ENCODE measurements at places on chromosomes 16 and 17. TPM values are rescaled to one million over a fixed set of nuclear protein-coding genes. Genes with fewer than 3 reads are reported as not detected.

The CORO6 gene
- total RNA-seq = 4.1 TPM

The TNK1 gene
- total RNA-seq = 16.2 TPM

The EPOP gene
- 6.4 TPM for total RNA-seq

The AGRP gene
- total RNA-seq = not detected

The HSPB9 gene
- 0.19 TPM for total RNA-seq

The SPHK1 gene
- 3.9 TPM for total RNA-seq

The GOSR2 gene
- total RNA-seq = 89.9 TPM

The MT1G gene
- total RNA-seq = not detected

GRCh38 chr16:80663078-80663477 lies 122.3 kb downstream of the DYNLRB2 start:
- no peak overlapping the region for H3K4me3 ChIP-seq
- H3K27ac ChIP-seq = no peak overlapping the region
- no peaks in the 10 kb centered on the region for H3K27me3 ChIP-seq
- no peaks in the 10 kb centered on the region for H3K4me1 ChIP-seq
- no peak for DNase-seq
- H3K36me3 ChIP-seq = no peaks in the 10 kb centered on the region

GRCh38 chr17:691423-691822 lies 23.2 kb downstream of the VPS53 start:
- peaks cover 98% of the 10 kb centered on the region for H3K36me3 ChIP-seq
- no peak for DNase-seq
- no peak overlapping the region for H3K27ac ChIP-seq
- peaks cover 17% of the 10 kb centered on the region for H3K4me1 ChIP-seq
- H3K27me3 ChIP-seq = no peaks in the 10 kb centered on the region

- DNase-seq = peak; percentile 65
- no peak overlapping the region for H3K27ac ChIP-seq
- peaks cover 88% of the 10 kb centered on the region for H3K4me1 ChIP-seq
- H3K36me3 ChIP-seq = peaks cover 39% of the 10 kb centered on the region
- H3K4me3 ChIP-seq = no peak overlapping the region
These were observed 2.8 kb downstream of the CSNK1D start for GRCh38 chr17:82270651-82271050.

- H3K4me3 ChIP-seq = peak overlapping the region; percentile 97
- H3K36me3 ChIP-seq = peaks cover 7% of the 10 kb centered on the region
- H3K4me1 ChIP-seq = peaks cover 77% of the 10 kb centered on the region
- peak overlapping the region; percentile 97 for H3K27ac ChIP-seq
- DNase-seq = peak; percentile 95
These were observed 898 bp downstream of the TERF2IP start for GRCh38 chr16:75648265-75649076.

DNA sequence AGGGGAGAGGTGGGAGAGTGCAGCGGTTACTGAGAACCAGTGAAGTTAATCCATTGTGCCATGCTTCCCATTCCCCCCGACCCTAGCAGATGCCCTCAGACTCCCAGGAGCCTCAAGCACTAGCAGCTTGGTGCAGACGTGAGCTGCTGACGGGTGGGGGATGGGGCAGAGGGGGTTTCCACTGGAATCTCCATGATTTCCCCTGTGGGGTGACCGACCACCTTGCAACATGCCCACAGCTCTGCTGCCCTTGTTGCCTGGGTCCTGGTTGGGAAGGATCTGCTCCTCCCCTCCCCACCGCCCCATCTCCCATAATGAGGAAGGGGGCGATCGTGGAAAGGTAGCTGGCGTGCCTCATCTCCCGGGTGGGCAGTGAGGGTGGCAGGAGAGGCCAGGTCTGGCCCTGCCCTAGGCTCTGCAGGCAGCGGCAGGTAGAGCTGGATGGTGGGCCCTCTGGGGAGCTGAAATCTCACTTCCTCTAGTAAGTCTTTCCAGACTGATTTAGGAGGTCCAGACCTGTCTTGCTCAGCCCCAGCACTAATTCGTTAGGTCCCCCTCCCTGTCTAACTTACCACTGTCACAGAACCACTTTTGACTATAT lies 9.6 kb downstream of the FLOT2 start:
- DNase-seq = no peak
- H3K4me3 ChIP-seq = no peak overlapping the region
- H3K4me1 ChIP-seq = peaks cover 87% of the 10 kb centered on the region
- no peaks in the 10 kb centered on the region for H3K27me3 ChIP-seq
- no peak overlapping the region for H3K27ac ChIP-seq
- peaks cover 45% of the 10 kb centered on the region for H3K36me3 ChIP-seq

GRCh38 chr17:42002792-42003301 lies 14.4 kb downstream of the DNAJC7 start:
- H3K4me3 ChIP-seq = no peak overlapping the region
- H3K27me3 ChIP-seq = no peaks in the 10 kb centered on the region
- DNase-seq = no peak

- no peaks in the 10 kb centered on the region for H3K27me3 ChIP-seq
- DNase-seq = no peak
- peak overlapping the region; percentile 66 for H3K4me3 ChIP-seq
- peaks cover 30% of the 10 kb centered on the region for H3K4me1 ChIP-seq
- no peak overlapping the region for H3K27ac ChIP-seq
These were observed 2.1 kb downstream of the RPL23 start for GRCh38 chr17:38851434-38851833.

GRCh38 chr16:1906846-1907165 lies 11.4 kb downstream of the HS3ST6 start:
- H3K27me3 ChIP-seq = peaks cover 26% of the 10 kb centered on the region
- H3K27ac ChIP-seq = no peak overlapping the region
- H3K36me3 ChIP-seq = no peaks in the 10 kb centered on the region
- DNase-seq = no peak
- H3K4me3 ChIP-seq = no peak overlapping the region
- H3K4me1 ChIP-seq = no peaks in the 10 kb centered on the region

DNA sequence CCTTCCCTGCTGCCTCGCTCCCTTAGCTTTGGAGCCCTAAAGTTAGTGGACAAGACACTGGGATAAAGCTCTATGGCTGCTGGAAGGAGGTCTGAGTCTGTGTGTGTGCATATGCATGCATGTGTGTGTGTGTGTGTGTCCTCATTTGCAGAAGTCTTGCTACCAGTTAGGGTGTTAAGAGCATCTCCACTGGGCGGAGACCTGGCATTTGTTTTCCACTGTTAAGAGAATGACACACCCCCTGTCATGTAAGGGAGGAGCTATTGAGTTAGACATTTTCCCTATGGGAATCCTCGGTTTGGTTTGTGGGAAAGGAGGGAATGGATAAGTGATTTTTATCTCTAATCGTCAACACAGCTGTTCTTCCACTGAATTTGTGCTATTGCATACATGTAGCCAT lies 24.8 kb upstream of the ARHGAP23 start:
- no peak overlapping the region for H3K4me3 ChIP-seq
- H3K27me3 ChIP-seq = no peaks in the 10 kb centered on the region
- no peak for DNase-seq
- no peaks in the 10 kb centered on the region for H3K4me1 ChIP-seq
- H3K27ac ChIP-seq = no peak overlapping the region

DNA sequence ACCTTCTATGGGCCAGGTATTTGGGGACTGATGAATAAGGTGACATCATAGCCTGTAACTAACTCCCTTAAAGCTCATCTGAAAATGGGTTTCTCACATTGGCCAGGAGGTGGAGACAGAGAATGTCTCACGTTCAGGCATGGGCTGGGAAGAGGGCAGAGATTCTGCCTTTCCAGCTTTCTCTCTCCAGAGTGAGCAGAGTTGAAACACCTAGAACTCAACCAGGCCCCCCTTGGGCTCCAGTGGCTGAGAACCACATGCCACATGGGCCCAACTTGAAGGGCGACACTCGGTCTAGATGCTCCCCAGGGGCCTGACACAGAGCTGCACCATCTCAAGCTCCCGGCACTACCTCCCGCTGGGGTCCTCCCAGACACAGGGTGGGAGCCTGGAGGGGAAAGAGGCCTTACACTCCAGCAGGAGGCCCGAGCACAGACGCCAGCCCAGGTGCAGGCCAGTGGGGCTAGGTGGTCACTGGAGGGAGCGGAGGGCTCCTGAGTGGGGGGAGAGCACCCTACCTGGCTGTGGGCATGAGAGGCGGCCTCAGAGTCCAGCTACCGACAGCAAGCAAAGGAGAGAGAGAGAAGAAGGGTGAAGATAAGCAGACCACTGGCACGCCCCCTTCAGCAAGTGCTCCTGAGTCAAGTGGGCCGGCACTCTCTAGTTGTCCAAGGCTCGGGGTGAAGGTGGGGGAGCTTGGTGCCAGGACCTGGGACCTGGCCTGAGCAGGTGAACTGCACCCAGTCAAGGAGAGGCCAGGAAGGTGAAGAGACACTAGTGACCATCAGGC lies 55.9 kb downstream of the MYO18A start:
- H3K27me3 ChIP-seq = no peaks in the 10 kb centered on the region
- H3K27ac ChIP-seq = no peak overlapping the region
- DNase-seq = no peak
- peaks cover 28% of the 10 kb centered on the region for H3K36me3 ChIP-seq

GRCh38 chr17:59353106-59353854 lies 21.8 kb downstream of the YPEL2 start:
- H3K4me3 ChIP-seq = no peak overlapping the region
- H3K4me1 ChIP-seq = peaks cover 9% of the 10 kb centered on the region
- DNase-seq = no peak
- H3K27ac ChIP-seq = no peak overlapping the region
- no peaks in the 10 kb centered on the region for H3K36me3 ChIP-seq

DNA sequence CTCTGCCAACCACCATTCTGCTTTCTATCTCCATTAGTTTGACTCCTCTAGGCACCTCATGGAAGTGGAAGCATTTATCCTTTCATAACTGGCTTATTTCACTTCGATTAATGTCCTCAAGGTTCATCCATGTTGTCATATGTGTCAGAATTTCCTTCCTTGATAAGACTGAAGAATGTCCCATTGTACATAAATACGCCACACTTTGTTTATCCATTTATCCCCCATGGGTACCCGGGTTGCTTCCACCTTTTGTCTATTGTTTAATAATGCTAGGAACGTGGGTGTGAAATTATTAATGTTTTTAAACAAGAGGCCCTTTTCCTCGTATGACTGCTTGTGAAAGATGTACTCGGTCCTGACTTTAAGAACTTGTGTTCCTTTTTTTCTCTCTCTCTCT lies 12.9 kb downstream of the MILR1 start:
- H3K27ac ChIP-seq = no peak overlapping the region
- H3K4me1 ChIP-seq = peaks cover 27% of the 10 kb centered on the region
- no peak for DNase-seq
- H3K4me3 ChIP-seq = no peak overlapping the region

DNA sequence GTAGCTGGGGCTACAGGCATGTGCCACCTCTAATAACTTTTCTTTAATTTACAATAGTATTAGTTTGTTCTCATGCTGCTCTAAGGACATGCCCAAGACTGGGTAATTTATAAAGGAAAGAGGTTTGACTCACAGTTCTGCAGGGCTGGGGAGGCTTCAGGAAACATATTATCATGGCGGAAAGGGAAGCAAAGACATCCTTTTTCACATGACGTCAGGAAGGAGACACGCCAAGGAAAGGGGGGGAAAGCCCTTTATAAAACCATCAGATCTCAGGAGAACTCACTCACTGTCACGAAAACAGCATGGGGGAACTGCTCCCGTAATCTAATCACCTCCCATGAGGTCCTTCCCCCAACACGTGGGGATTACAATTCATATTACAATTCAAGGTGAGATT lies 18.3 kb downstream of the IL4R start:
- peaks cover 36% of the 10 kb centered on the region for H3K36me3 ChIP-seq
- H3K4me3 ChIP-seq = no peak overlapping the region
- peaks cover 55% of the 10 kb centered on the region for H3K4me1 ChIP-seq
- peak; percentile 19 for DNase-seq
- H3K27me3 ChIP-seq = no peaks in the 10 kb centered on the region

DNA sequence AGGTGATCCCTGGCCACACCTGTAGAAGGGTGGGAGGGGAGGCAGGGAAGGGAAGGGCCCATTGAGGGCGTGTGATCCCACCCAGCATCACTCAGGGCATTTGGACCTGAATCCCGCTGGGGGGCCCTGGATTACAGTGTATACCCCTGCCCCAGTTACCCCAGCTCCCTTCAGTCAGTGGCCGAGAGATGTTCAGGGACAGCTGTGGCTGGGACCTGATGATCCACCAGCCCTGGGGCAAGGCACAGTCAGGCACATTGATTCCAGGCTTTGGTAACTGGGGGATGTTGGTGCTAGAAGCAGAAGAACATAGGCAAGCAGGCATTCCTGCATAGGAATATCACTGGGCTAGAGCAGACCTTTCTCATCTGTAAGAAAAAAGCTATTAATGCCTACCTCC lies 170.3 kb downstream of the FOXL1 start:
- no peak overlapping the region for H3K4me3 ChIP-seq
- DNase-seq = peak; percentile 27
- no peaks in the 10 kb centered on the region for H3K4me1 ChIP-seq

- H3K36me3 ChIP-seq = no peaks in the 10 kb centered on the region
- no peaks in the 10 kb centered on the region for H3K4me1 ChIP-seq
- no peak for DNase-seq
- no peak overlapping the region for H3K4me3 ChIP-seq
These were observed 163.5 kb upstream of the DYNLRB2 start for GRCh38 chr16:80377096-80377956.

DNA sequence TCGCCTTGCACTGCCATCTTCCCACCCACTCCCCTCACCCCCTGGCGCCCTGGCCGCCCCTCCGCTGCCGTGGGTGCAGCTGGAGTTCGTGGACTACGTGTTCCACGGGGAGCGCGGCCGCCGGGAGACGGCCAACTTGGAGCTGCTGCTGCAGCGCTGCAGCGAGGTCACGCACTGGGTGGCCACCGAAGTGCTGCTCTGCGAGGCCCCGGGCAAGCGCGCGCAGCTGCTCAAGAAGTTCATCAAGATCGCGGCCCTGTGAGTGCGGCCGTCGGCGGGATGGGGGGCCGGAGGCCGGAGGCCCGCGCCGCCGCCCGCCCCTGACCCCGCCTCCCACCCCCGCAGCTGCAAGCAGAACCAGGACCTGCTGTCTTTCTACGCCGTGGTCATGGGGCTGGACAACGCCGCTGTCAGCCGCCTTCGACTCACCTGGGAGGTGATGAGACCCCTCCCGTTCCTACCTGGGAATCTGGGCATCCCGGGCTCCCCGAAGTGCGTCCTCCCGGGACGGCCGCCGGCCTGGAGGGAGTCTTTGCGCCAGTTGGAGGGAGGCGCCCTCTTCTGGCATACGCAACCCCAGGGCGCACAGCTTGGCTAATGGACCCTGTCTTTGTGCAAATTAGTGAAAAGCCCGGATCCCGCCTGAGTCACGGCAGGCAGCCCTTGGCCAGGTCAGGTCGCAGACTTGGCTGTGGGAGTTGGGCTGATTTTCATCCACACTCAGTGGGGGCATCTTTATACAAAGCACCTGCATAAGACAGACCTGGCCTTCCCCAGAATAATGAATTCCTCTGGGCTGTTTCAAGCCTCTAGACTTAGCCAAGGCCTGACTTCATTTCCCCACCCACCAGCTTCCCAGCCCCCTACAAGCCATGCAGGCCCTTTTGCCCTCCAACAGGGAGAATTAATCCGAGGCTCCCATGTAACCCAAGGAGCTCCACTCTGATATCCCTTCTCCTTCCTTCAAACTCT lies 14.3 kb downstream of the RAPGEFL1 start:
- H3K4me1 ChIP-seq = peaks cover 19% of the 10 kb centered on the region
- peak overlapping the region; percentile 91 for H3K4me3 ChIP-seq
- DNase-seq = peak; percentile 91
